ENCODE measurements at places on chromosomes 16 and 17.

DNA sequence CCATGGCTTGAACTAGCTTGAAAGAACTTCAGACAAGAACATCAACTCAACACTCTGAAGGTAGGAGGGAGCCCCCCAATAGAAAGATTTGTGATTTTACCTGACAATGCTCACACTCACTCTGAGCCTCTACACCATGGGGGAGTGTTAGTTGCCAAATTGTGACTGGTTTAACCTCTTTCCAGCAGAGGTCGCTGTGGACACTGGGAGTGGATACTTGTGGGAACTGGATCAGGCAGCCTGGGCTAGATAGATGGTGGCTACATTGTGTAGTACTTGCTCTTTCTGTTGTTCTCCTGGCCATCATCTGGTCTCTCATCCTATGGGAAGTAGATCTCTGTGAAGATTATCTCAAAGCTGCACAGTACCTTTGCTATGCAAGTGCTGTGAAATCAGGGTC, 2.9 kb downstream of the SMPD3 start:
- DNase-seq = no peak

DNA sequence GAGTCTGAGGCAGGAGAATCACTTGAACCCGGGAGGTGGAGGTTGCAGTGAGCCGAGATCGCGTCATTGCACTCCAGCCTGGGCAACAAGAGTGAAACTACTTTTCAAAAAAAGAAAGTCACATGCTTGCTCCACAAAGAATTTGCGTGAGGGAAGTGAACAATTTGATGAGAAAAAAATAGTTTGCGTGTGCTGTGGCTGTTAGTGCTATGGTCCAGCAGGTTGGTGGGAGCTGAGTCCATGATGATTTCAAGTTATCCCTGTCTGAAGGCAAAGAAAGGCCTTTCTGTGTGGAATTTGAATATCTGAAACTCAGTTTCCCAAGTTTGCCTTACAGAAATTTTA, 21.0 kb downstream of the PRCD start:
- DNase-seq = no peak

DNA sequence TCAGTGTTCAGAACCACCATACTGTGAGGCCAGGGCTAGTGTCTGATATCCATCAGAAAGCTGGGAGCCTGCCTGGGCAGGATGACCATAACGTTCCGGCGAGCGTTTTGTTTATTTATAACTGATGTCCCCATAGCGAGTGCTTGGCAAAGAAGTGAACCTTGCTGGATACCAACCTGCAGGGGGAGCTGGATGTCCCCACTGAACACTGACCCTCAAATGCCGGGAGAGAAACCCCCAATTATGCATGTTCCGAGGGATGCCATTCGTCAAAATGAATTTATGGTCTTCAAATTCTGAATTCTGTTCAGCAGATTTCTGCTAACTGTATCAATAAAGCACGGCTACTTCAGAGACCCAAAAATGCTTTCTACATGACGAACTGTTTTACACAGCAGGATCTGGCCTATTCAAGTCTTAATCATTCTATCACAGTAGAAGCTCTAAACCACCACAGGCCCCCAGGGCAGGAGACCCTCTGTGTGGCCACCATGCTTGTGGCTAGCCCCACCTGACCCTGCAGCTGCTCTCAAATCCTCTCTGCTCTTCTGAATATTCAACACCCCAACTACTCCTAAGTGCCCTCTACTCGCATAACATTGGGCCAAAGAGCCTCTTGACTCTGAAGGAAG, 15.2 kb downstream of the MED24 start:
- no peak for DNase-seq

DNA sequence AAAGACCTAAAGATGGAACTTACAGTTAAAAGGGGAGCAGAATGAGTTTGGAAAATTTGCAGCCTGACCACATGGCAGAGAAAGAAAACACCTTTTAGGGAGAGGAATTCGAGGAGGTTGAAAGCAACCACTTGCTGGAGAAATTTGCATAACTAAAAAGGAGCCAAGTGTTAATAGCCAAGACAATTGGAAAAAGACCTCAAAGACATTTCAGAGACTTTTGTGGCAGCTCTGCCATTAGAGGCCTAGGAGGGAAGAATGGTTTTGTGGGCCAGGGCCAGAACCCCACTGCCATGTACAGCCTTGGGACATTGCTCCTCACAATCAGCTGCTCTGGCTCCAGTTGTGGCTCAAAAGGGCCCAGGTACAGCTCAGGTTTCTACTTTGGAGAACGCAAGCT, 338.5 kb downstream of the UTP18 start:
- no peak for DNase-seq
